Stimulated activated CD4-positive, alpha-beta T cell treated with anti-CD3 and anti-CD28 coated beads, Interleukin-1b, Interleukin-23, amount 100 ng/mL, for 1 hour (primary cell): ENCODE measurements at places on chromosomes 5 and 9.

GRCh38 chr9:6471231-6471850 is 58.3 kb downstream of the UHRF2 start:
- DNase-seq, result no peak

- no peak for DNase-seq
Observed at GRCh38 chr5:25713259-25713658, 1068.5 kb upstream of the CDH10 start.

GRCh38 chr5:65412842-65413241 is 68.9 kb downstream of the ADAMTS6 start:
- no peak for DNase-seq

DNA sequence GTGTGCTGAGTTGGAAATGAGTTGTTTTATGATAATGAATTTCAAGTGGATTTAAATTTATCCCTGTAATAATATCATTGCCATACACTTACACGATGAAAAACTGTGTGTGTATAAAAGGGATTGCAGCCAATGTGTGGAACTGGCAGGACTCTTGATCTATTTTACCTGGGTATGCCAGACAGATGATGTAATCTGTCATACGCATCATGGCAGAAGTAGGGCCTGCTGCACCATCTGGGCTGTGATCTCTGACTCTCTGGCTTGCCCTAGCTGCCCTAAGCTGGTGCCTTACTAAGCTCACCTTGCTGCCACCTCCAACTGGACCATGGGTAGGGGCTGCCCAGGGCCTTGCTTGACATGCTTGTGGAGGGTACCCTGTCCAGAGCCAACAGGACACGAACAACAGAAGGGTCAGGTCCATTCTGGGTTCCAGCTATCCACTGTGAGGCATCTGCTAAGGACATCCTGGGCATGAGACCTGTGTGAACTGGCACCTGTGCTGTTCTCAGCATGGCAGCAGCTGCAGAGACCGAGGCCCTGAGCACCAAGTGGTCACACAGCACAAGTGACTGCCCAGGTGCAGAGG is 184.2 kb downstream of the FSTL4 start:
- no peak for DNase-seq

DNA sequence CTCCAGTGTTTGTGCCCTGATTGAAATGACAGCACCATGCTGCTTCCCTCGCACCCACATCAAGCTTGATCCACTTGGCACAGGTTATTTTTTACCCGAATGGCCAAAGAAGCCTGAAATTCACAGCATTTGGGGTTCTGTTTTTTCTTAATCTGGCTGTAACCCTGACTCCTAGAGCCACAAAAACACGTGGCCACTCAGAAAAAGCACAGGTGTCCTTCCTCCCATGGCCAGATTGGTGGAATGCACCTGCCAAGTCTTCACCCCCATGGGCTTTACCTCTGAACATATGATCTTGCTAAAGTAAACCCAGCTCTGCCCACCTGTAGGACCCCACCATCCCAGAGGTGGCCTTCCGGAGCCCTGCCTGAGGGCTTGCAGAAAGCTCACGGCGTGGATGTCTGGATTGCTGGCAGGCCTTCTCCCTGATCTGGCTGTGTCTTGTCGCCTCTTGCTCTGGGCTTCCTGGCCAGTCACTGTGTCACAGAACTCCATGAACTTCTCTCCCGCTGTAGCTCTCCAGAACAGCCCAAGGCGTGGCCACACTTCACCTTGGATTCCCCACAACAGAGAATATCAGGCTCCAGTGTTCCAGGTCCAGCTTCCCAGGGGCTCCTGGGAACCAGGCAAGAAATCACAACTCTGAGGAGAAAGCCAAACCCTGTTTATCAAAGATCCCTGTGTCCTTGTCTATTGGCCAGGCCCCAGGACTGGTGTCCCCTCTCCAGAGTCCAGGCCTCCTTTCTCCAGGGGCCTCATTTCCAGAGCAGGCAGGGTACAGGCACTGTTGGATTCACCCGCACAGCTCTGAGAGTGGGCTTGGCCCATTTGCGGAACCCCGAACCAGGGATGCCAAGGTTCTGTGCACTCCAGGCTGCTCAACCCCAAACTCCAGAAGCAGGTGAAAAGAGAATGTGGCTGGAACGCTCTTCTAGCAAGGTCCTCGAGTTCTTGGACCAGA is 272.5 kb downstream of the SYK start:
- DNase-seq, result no peak

GRCh38 chr5:148733601-148734438 is 79.5 kb upstream of the HTR4 start:
- DNase-seq, result peak; percentile 46

GRCh38 chr9:7119612-7120011 is 361.8 kb downstream of the KDM4C start:
- no peak for DNase-seq

GRCh38 chr9:73061146-73061545 is 90.5 kb upstream of the ANXA1 start:
- no peak for DNase-seq

DNA sequence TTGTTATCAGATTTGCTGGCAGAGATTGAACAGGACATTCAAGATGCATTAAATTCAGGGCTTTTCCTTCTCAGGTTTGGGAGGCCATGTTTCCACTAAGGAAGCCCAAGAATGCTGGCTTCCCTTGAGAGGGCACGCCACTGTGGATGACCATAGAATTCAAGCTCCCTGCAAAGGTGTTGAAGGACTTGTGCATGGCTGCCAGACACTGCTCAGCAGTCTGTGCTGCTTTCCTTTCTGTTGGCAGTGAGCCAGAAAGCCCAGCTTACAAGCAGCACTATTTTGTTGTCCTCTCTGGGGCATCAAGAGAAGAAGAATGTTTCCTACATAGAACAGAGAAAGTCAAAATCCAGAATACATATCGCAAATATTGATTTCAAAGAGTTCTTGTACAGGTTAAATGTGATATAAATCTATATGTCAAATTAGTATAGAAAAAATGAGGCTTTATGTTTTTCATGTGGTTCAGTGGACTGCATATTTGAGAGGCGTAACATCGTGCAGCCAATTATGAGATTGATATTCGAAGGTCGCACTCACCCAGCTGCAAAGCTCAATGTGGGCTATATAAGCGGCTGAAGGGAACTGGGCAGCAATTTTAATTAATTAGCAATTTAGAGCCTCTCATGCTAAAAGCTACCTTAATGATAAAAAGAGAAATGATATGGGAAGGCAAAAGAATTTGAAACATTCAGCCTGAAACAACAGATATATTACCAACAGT is 103.1 kb upstream of the ISL1 start:
- DNase-seq, result no peak

DNA sequence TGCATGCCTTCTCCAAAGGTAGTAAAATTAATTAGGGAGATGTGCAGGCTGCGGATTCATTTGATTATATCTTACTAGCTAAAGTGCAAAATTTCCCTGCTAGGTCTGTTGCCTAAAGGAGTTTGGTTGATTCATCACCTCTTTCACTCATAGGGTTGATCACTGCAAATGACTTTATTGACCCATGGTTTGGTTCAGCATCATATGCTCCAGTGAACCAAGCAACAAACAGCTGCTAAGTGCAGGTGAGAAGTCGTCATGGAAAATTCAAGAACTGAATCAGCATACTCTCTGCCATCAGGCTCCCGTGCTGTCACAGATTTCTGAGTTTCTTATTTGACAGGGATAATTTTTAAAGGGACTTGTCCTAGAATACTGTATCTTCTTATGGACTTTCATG is 571.8 kb upstream of the CDH18 start:
- no peak for DNase-seq

GRCh38 chr5:14598225-14598624 is 16.6 kb downstream of the OTULINL start:
- DNase-seq, result no peak

DNA sequence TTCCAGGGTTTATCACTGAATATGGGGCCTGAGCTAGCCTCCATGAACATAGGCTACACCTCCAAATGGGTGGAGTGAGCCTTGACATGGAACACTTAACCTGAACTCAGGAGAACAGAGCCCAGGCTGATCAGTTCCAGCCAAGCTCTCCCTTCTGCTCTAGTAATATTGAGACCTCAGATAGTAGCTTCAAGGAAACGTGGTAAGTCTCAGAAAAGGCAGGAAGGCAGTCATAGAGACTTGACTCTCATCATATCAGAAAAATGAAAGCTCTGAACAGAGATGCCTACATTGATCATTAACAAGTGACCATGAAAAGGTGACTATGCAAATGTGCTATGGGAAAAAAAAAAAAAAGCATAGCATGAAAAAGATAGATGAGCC is 40.5 kb upstream of the MYO10 start:
- no peak for DNase-seq

DNA sequence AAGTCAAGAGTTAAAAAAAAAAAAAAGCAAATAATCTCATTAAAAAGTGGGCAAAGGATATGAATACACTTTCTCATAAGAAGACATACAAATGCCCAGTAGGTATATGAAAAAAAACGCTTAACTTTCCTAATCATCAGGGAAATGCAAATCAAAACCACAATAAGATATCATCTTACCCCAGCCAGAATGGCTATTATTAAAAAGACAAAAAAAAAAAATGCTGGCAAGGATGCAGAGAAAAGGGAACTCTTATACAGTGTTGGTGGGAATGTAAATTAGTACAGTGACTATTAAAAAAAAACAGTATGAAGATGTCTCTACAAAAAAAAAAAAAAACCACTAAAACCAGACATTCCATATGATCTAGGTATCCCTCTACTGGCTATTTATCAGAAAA is 79.4 kb downstream of the LPAR1 start:
- no peak for DNase-seq

GRCh38 chr5:77568082-77568481 is 70.4 kb downstream of the OTP start:
- DNase-seq, result no peak

DNA sequence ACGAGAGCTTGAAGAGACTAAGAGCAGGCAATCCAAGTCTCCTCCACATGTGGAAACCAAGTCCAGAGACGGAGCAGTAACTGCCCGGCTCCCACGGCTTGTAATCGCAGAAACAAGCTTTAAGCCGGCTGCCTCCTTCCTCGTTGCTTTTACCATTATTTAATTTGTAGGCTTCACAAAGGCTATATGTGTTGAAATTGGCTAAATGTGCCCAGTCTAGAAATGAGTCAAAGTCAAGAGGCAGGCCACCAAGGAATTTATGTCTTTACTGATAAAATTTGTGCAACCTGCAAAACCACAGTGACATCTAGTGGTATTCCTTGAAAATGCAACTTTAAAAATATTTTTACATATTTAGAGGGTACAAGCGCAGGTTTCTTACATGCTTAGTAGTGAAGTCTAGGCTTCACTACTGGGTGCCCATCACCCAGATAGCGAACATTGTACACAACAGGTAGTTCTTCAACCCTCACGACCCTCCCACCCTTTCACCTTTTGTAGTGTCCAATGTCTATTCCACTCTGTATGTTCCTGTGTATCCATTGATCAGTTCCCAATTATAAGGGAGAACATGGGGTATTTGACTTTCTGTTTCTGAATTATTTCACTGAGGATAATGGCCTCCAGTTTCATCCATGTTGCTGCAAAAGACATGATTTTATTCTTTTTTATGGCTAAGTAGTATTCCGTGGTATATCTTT is 33.5 kb upstream of the EBF1 start:
- DNase-seq, result no peak

DNA sequence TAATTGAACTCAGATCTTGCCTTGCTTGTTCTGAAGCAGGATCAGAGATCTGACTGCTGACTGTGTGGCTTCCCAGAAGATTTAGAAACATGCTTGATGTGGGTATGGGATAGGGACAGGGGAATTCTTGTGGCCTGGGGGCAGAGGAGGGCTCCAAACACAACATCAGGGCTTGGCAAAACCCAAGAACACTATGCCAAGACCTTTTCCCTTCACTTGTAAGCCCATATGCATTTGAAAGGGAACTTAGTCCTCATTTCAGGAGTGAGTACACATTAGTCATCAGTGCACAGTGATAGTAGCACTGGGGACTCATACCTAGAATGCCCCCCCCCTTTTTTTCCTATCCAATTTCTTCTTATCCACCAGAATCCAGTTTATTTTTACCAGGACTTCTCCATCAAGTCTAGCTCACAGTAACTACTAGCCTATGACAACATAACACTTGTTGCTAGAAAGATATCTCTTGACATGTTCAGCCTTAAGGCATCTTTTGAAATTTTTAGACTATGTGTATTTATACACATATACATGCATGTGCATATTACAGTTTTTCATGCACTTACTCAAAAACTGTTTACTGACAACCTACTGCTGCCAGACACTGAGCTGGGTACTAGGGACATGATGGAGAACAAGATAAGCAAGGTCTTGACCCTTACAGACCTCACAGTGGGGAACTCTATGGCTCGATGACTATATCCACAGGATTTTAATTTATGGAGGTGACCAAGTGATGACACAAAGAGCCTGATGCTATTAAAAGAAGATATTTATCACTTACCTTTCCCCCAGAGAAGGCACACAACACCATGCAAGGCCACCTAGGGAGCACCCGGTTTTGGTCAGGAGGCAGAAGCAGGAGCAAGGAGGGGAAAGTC is 158.3 kb upstream of the MAP3K1 start:
- no peak for DNase-seq

DNA sequence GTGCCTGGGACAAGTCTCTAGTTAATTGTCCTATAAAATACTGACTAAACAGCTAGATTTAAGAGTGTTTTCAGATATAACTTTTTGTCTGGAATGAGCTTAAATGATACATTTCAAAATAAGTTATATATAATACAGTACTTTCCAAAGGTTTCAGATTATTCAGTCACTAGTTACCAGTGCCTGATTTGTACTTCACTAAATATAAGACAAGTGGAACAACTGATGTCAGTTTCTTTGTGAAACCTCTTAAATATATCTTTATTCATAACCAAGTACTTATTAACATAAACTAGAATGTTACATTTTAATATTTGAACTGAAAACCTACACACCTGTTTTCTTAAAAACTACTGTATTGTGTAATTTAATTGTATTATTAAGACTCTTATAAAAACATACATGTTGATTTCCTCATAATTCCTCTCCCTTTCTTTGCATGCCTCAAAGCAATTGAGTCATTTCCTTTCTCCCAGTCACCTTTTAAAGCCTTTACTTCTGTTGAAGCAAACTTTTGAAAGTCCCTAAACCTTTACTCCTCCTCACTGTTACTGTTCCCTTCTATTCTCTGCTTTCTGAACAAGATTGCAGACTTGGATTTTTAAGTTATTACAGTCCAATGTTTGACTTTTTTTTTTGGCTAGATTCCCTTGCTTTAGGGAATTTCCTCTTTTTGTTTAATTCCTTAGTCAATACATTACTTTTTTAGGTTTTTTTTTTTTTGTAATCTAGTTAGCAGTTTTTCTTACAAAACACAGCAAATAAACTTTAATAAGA is 8.7 kb upstream of the SEMA6A start:
- DNase-seq, result no peak

DNA sequence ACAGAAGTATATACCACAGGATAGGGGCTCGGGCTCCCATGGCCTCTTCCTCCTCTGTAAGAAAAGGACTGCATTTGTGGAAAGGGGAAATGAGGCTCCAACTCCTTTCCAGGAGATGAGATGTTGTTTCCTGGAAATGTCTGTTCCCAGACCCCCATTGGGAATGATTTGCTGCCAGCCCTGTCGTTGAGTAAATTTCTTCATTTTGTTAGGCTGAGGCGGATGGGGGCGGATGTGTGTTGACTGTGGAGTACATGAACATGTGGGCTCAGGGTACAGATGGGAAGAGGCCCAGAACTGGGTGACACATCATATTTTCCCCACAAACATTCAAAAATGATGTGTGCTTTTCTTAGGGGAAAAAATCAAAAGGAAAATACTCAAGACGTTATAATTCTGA is 28.8 kb upstream of the TNFAIP8 start:
- DNase-seq, result no peak
